LoVo (cell line): ENCODE measurements at places on chromosomes 6 and 20.

- DNase-seq, result no peak
Observed at GRCh38 chr6:116365743-116366142, 5.0 kb upstream of the DSE start.

DNA sequence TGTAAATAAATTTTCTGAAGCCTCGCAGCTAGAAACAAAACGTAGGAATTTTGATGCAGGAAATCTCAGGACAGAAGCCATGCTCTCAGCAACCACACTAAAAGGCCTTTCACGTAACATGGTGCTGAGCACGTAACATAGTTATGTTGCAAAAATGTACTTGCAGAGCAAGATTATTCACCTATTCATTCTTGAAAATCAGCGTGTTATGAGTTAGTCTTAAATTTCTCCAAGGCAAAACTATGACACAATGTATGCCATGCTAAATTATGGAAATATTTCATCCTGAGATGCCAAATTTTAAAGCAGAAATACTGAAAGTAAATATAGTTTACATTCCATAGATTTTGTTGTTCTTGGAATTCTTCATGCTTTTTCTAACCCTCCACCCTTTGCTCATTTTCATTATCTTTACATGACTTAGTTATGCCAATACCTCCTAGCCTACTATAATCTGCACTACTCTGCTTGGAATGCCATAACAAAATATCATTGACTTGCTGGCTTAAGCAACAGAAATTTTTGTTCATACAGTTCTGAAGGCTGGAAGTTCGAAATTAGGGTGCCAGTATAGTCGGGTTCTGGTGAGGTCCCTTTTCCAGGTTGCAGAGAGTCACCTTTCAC, 179.8 kb upstream of the BMP5 start:
- DNase-seq, result no peak

- DNase-seq, result peak; percentile 33
Observed at GRCh38 chr6:52155791-52156576, 30.2 kb upstream of the IL17A start.

- DNase-seq, result no peak
Observed at GRCh38 chr20:63027922-63028389, 21.2 kb upstream of the BHLHE23 start.

DNA sequence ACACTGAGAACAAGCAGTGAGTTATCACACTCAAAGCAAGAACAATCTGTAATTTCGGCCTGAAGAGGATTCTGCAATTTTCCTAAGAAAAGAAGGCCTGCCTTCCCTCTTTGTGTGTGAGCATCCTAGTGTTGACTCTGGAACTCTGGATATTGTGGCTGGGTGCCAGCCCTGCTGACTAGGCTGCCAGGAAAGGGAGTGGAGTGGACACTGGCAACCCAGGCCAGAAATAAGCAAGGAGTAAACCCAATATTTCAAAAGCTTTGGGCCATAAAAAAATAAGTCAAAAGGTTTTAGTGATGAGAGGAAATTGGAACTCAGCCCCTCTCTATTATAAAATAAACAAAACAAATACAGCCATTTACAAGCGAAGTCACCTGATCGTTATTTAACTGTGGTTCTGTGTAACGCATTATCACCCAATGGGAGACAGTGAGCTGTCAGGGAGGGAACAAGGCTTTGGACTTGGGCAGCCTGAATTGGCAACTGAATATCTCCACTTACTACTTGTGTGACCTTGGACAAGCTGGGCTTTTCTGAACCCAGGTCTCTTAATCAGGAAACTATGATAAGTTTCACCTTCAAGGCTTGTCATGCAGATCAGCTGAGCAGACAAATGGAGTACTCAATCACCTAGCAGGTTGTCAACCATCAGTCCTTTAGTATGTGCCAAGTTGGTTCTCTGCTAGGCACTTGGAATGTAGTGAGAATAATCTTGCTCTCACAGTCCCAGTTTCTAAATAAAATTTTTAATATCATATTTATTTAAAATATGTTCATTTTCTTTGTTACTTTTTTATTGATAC, 196.2 kb downstream of the PAX1 start:
- DNase-seq, result no peak

- peak; percentile 18 for DNase-seq
Observed at GRCh38 chr6:168641446-168641845, 200.5 kb downstream of the SMOC2 start.

- no peak for DNase-seq
Observed at GRCh38 chr6:154954347-154954746, 40.8 kb upstream of the TIAM2 start.

DNA sequence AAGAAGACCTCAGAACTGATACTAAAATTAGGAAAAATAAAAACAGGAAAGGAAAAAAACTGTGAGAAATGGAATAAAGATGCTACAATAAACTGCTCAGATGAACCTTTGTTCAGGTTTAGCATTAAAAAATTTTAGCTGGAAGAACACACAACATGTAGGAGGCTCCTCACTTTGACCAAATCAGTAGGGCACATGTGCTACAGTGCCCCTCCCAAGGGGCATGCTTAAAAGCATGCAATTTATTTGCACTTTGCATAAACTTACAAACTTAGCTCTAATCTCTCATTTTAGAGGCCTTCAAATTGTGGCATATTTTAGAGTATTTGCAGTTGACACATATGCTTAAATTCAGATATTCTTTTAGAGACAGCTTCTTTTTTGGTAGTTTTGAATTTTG, 570.2 kb downstream of the UTRN start:
- DNase-seq, result no peak

- no peak for DNase-seq
Observed at GRCh38 chr6:54800050-54800600, 46.4 kb upstream of the FAM83B start.

DNA sequence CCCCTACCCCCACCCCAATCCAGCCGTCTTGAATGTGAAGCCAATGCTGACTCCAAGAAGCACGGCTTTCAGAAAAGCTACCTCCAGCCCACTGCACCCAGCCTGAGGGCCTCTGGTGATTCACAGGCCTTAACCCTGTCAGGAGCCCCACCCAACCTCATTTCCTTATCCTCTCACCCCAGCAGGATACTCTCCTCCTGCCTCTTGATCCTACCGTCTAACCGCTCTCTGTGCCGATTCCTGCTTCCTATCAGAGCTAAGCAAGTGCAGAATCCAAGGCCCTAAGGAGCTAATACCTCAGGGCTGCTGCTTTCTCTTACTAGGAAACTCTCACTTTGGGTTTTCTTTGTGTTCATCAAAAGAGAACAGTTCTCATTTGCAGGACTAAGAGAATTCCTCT, 47.2 kb downstream of the TRERF1 start:
- DNase-seq, result peak; percentile 81

DNA sequence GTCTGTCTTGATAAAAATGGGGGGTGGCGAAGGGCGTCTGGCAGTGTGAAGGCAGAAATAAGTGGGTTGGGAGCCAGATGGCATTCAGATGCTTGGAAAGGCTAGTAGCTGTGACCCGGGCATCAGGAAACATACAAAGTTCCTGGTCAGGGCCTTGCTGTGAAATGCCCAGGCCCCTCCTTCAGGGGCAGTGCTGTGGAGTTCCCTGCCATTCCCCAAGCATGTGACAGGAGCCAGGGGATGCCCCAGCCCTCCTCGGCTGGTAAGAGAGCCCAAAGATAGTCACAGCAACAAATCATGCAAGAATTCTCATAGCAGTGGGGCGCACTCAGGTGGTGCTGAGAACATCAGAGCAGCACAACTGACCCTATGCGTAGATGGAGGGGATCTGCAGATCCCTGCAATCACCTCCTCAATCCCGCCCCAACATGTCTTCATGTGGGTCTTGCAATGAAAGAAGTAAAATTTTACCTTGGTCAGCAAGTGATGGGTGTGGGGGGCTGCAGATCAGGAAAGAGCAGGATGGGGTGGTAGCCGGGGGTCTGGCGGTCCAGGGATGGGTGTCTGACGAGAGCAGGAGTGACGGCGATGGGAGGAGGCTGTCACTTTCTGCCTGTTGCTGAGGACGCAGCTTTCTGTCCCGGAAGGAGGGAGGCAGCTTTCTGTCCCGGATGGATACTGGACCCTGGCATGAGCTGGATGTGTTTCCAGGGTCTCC, 39.5 kb downstream of the SLC22A1 start:
- DNase-seq, result no peak

GRCh38 chr6:5498579-5498899, 237.2 kb downstream of the FARS2 start:
- no peak for DNase-seq

DNA sequence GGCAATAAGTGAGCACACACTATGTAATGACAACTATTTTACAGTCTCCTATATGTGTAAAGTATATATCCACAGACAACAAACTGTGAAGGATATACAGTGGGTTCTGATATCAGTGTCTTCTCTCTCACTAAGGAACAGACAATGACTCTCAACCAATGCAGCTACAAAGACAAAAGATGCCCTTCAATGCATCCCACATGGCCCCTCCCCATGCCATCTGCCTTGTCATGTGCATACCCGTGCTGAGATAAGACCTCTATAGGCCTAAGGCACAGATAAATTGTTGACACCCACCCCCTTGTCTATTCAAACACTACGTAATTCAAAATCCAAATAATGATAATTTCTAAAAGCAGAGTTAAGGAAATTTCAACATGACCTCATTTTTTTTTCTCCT, 1123.5 kb upstream of the MAP3K7 start:
- DNase-seq, result no peak

- DNase-seq, result no peak
Observed at GRCh38 chr6:36343109-36343680, 6.5 kb upstream of the BNIP5 start.

GRCh38 chr6:125810445-125810844, 19.7 kb downstream of the NCOA7 start:
- no peak for DNase-seq

DNA sequence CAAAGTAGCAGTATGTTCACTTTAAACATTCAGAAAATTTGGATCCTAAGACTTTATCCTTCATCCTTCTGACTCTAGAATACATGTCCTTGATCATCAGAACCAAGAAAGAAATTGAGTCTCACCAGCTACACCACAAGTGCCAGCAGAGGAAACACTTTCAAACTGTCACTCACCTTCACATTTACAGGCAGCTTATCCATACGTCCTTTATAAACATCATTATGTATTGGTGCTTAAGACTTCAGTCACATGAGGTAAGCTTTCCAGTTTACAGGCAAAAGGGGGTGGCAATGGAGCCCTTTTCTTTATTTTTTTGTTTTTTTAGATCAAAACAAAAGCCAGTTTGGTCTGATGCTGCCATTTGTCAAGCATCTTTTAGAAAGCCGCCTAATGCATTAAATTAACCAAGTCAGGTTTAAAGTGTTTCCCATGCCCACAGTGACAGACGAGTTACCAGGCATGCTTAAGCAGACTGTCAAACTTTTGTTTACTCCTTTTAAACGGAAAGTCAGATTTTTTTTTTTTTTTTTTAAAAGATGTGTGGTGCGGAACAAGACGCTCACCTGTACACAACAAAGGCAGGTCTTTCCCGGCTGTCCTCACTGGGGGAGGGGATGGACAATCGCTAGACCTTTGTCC, 952 bp upstream of the BRPF3 start:
- no peak for DNase-seq

- no peak for DNase-seq
Observed at GRCh38 chr6:145289573-145289972, 445.7 kb downstream of the EPM2A start.

DNA sequence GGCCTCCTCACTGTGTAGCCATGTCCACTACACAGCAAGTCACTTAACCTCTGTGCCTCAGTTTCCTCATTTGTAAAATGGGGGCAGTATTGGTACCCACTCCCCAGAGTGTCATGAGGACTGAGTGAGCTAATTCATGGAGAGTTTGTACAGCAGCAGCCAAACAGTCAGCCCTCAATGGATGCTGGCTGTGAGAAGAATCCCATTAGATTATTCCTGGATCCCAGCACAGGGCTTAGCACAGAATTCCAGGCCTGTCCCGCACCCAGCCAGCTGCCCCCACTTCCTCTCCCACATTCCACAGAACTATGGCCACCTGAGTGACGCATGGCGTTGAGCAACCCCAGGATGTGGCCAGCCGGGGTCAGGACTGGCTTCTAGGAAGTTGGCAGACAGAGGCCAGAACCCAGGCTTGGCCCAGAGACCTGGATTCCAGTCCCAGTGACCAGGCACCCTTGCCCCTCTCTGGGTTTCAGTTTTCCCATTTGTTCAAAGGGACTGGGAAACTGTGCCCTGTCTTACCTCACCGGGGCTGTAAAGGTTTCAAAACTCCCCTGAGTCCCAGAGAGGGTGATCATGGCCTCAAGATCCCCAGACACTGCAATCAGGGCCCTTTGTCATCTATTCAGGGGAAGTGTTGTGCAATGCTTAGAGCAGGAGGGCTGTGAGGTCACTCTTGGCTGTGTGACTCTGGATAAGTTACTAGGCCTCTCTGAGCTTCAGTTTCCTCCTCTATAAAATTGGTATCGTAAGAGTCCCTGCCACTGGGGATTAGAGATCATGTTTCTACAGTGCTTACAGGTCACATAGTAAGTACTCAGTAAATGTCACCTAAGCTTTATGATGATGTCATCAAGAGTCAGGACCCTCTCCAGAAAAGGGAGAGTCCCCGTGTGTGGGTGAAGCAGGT, 3.0 kb upstream of the TGM2 start:
- DNase-seq, result peak; percentile 22

GRCh38 chr6:79158856-79159516, 75.5 kb downstream of the HMGN3 start:
- no peak for DNase-seq

GRCh38 chr6:4856785-4857184, 80.6 kb downstream of the CDYL start:
- DNase-seq, result no peak

- no peak for DNase-seq
Observed at GRCh38 chr6:106981926-106982325, 7.4 kb upstream of the CD24 start.

- no peak for DNase-seq
Observed at GRCh38 chr6:12950976-12951375, 234.4 kb downstream of the PHACTR1 start.

GRCh38 chr6:150765067-150765764, 100.3 kb upstream of the MTHFD1L start:
- DNase-seq, result no peak

DNA sequence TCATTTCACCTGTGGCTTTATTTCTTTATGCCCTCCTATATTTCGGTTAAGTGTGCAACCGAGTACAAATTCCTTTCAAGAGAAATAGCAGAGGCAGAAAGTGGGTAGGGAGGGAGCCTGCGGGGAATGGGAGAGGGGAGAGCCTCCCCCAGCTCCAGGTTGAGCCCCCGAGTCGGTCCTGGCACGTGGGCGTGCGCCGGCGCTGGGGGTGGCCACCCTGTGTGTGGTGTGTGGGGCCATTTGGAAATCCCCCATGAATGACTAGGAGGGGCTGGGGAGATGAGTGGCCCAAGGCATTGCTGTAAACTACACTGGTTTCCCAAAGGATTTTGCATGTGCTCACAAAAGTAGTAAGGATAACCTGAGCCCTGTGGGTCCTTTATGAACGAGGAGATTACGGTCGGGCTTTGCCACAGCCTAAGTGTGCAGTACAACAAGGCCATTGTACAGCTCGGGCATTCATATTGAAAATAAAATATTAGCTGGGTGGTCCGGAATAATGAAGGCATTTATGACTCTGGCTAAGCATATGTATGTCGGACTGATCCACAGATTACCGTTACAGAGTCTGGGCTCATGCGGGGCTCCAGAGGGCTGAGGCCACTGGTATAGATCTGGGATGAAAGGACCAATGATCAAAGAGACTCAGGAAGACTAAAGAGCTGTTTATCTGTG, 84.5 kb upstream of the RALGAPA2 start:
- no peak for DNase-seq

- no peak for DNase-seq
Observed at GRCh38 chr6:73043446-73043845, 181.8 kb downstream of the KHDC1L start.

- peak; percentile 20 for DNase-seq
Observed at GRCh38 chr20:50367104-50367674, 143.0 kb upstream of the PTPN1 start.

- DNase-seq, result no peak
Observed at GRCh38 chr20:6295867-6296256, 173.0 kb upstream of the FERMT1 start.
